ENCODE measurements at places on chromosomes 12 and 14. TPM values are rescaled to one million over a fixed set of nuclear protein-coding genes. Genes with fewer than 3 reads are reported as not detected.
A peak's percentile ranks its signal among the peaks of the same experiment; 100 is the strongest.

Gene ATF7IP
- 46.2 TPM for total RNA-seq

Gene BMAL2
- total RNA-seq = 3.7 TPM

Gene SERPINA1
- total RNA-seq = 11.1 TPM

- DNase-seq = peak; percentile 3
Observed at GRCh38 chr12:88153959-88154358, 11.9 kb downstream of the TMTC3 start.

Data from skin of body (tissue), 3 donors.